Activated CD4-positive, alpha-beta memory T cell treated with anti-CD3 and anti-CD28 coated beads for 36 hours (primary cell): ENCODE measurements at places on chromosomes 13 and 19.

- peak; percentile 60 for DNase-seq
Measured at GRCh38 chr13:94464771-94465170, 14.7 kb downstream of the DCT start.

DNA sequence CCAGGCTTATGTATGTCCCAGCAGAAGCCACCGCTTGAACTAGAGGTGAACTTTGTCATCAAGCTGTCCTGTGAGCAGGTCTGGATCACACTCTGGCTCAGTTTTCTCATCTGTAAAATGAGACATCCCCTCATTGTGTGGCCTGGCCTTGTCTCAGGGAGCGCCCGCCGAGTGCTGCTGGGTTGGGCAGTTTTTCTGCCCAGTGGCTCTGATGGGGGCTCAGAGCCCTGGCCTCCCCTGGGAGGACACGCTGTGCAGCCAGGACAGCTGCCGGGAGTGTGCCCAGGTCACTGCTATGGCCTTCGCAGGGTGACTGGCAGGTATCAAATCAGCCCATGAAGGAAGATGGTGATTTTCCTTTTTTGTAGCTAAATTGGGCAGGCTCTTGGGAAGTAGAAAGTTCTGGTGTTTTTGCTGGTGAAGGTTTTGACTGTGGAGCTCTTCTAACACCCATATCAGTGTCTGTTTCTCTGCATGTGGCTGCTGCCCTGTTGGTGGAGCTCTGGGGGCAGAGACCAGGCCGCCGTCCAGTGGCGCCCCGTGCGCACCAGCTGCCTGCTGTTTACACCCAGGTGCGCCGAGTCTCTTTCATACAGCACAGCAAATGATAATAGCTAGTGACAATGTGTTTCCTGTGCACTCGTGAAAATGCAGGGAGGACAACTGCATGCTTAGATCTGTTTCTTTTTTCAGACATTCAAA is 40.8 kb downstream of the SLC7A9 start:
- DNase-seq, result no peak

DNA sequence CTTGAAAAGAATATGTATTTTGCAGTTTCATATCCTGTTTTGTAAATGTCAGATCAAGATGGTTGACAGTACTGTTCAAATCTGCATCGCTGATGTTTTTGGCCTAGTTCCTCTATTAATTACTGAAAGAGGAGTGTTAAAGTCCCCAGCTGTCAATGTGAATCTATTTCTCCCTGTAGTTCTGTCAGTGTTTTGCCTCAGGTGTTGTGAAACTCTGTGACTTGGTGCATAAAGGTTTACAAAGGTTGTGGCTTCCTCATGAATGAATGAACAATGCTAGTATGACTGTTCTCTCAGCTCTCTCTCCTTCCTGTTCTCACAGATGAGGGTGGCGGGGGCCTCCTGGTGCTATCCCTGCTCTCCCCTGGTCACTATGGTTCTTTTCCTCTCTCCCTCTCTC is 142.4 kb downstream of the MYCBP2 start:
- DNase-seq, result peak; percentile 77

- no peak for DNase-seq
Measured at GRCh38 chr19:28309070-28309469, 903.9 kb downstream of the UQCRFS1 start.

DNA sequence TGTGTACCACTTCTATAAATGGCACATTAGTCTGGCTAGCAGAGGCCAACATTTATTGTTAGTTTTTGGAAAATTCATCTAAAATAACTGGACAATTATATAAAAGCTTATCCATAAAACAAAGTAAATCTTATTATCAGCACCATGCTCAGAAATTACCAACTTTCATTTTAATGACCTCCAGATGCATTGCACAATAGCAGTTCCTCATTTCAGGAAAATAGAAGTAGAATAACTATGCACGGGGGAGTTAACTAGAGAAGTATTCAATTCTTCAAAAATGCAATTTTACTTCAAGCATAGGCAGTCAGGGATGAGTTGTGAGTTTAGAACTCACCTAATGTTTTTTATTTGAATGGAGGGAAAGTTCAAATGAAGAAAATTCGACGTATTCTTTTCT is 1023.5 kb downstream of the PCDH17 start:
- DNase-seq, result no peak

DNA sequence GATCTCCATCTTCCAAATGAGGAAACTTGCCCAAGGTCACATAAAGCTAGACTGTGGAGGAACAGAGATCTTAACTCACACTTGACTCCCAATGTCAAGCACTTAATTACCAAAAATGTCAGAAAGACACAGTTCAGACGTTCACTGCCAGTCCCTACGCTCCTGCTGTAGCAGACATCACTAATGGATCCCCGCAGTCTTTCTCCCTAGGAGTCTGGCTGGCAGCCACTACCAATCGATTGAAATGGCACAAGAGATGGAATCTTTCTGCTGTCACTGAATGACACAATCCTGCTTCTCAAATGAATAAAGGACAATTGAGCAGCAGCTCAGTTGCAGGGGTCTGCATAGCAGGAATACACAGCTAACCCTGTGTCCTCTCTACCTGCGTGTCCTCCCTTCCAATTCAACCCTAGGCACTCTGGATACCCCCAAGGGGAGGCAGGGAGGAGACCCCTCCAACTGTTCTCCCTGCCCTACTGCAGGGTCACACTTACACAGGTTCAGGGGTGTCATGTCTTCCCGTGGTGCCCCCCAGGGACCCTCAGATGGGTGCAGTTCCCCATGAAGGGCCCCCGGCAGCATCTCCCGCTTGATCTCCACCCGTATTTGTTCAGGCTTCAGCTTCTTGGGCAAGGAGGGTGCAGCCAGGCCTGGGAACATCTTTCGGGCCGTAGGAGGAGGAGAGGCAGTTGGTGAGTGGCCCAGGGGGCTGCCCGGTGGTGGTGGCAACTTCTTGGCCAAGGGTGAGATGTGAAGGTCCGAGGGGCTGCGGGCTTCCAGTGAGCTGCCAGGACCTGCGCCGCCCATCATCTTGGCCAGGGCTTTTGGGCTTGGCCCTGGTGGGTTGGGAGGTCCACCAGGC is 7.9 kb upstream of the AKAP8L start:
- DNase-seq, result no peak

DNA sequence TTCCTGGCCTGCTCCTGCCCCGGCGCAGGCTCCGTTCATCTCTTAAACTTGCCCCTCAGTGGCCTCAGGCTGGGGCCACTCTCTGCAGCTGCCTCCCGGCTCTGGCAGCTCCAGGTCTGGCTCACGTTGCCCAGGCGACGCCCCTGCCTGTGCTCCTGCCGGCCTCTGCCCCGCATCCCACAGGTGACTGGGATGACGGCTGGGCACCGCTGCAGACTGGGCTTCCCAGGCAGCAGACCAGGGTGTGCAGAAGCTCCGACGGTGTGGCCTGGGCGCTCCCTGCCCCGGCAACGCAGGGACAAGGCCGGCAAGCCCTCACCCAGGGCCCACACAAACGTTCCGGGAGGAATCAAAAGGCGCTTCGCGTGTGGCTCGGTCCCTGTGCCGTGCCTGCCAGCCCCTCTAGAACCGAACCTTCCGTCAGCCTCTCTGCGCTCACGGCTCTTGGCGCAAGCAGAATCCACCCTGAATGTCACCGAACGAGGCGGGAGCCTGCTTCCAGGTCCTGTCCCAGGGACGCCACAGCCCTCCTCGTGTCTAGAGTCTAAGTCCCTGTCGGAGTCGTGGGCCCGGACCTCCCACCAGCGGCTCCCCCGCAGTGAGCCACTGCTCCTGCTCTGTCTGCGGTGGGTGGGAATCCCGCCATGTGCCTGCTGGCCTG is 64.8 kb downstream of the MLLT1 start:
- DNase-seq, result no peak

DNA sequence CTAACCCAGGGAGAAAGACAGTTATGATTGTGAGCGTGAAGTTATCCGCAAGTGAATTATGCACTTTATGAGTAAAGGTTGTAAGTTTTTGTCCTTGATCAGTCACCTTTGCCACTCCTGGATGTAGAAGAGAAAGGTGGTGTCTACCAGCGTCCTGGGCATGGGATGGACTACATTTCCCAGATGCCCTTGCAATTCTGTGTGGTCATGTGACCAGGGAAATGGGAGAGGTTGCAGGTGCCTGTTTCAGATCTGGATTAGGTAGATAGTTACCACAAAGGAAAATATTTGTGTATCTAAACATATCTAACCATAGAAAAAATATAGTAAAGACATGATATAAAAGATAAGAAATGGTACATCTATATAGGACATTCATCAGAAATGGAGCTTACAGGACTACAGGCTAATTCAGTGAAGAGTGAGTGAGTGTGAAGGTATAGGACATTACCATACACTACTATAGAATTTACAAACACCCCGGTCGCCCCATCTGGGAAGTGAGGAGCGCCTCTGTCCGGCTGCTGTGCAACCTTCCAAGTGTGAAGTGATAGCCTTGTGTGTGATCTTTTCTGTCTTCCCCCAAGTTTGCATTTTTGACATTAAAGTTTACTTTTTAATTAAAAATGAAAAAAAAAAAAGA is 51.6 kb upstream of the CACNA1A start:
- DNase-seq, result peak; percentile 9

DNA sequence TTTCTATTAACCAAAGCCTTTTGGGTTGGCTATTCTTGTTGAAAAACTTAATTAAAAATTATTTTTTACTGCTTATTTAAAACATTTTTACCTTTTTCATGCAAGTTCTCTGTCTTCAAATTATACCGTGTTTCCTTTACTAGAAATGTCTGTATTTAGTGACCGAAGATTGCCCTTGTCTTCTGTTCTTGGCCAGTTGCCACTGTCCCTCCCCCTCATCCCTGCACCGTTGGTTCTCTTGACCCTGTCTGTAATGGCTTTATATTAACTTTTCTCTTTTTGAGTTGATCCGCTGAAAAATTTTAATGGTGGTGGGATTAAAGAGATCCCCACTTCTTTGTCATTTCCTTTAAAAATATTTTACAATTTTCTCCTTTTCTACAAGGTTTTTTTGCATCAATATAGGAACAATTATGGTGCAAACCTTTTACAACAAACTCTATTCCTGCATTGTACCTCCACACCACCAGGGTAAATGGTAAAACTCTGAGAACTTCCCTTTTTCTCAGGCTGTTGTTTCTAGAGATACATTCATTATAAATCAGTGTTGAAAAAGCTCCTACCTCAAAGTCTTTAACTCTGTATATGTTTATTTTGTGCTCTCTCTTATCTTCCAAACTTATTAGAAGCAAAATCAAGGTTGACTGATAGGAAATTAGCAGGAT is 12.9 kb upstream of the RNF113B start:
- no peak for DNase-seq

GRCh38 chr13:43783820-43784219 is 3.0 kb downstream of the ENOX1 start:
- DNase-seq, result no peak
